CD4-positive, alpha-beta T cell treated with Interleukin-1 beta for 1 hour (primary cell): ENCODE measurements at places on chromosomes 4 and X.
A peak's percentile ranks its signal among the peaks of the same experiment; 100 is the strongest.

- no peak for DNase-seq
These were observed 123.2 kb upstream of the BANK1 start for GRCh38 chr4:101667348-101667747.

GRCh38 chr4:105895583-105896460 lies 551 bp downstream of the NPNT start:
- no peak for DNase-seq

DNA sequence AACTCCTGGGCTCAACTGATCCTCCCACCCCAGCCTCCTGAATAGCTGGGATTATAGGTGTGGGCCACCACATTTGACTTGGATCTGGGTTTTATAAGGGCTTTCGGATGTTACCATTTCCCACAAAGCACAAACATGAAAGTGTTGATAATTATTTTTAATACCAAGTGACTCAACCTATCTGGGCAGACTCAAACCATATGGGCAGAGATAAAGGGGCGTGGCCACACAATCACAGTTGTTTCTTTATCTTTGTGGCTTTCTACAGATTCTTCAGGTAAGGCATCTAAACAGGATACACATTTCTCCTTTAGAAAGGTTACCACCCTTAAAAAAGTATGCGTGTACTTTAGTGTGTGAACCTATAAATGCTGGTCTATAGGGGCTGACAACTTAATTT lies 122.5 kb downstream of the ZNF827 start:
- DNase-seq = no peak

DNA sequence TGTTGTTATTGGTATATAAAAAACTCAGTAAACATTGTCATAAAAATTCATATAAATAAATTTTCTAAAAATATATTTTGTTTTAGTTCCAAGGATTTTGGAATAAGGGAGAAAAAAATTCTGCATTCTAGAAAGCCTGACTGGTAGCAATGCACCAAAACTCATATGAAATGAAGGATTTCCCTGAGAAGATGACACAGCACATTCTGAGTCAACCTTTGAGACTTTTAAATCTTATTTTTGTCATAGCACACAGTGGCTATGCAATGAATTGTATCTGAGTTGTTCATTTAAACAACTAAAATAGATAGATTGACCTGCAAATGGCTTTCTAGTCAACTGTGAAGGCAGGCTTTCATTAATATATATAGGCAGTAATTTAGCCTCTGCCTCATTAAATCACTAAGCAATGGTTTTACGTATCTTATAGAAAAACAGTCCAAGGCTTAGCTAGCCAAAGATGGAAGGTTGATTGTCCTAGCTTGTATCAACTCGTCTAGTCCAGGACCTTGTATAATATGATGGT lies 239.1 kb upstream of the NEIL3 start:
- DNase-seq = no peak

DNA sequence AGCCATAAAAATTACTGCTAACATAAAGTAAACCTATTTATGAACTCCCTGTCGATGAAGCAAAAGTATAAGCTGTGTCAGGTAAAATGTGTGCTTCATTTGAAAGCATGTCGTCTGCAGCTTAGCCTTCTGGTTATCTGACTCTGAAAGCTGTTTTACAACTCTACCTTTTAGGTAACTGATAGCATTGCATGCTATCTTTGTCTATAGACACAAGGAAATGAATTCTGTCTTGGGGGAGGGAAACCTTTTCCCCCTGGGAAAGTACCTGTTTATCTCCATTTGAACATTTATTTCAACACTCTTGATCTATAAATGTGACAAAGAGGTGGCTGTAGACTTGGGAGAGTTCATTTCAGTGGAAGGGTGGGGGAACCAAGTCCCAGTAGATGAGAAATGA lies 51.4 kb downstream of the RAB40A start:
- DNase-seq = no peak

DNA sequence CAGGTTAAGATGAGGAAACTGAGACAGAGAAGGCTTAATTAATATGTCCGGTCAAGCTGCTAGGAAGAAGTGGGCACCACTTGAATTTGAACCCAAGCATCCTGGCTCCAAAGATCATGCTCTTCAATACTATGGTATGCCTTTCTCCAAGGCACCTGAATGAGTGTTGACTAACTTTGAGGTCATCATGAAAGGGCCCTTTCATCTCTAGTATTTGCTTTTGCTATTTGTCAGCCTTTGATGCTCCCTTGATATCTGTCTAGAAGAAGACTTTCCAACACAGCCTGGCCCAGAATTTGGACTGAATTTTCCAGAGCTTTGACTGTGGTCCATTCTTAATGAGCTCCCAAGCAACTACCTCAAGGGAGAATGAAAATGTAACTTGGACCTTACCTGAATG lies 179.1 kb upstream of the DKK2 start:
- DNase-seq = no peak

GRCh38 chrX:45400027-45400779 lies 199.5 kb upstream of the DIPK2B start:
- no peak for DNase-seq

DNA sequence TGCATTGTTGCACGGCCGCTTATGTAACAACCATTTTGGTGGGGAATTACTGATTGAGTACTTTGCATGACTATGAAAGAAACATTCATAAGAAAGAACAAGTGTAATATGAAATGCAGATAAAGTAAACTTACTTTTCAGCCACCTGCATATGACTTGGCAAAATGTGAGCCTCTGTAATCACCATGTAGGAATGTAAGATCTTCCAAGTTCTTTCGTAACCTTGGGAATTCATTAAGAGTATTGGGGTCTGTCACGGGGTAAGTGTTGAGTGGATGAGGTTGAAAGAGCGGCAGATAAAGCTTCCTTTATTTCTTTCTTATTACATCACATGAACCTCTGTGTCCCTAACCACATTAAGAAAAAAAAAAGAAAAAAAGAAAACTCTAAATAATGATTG lies 348.5 kb upstream of the NR3C2 start:
- no peak for DNase-seq

- no peak for DNase-seq
These were observed 11.1 kb downstream of the LEF1 start for GRCh38 chr4:108157655-108158054.

DNA sequence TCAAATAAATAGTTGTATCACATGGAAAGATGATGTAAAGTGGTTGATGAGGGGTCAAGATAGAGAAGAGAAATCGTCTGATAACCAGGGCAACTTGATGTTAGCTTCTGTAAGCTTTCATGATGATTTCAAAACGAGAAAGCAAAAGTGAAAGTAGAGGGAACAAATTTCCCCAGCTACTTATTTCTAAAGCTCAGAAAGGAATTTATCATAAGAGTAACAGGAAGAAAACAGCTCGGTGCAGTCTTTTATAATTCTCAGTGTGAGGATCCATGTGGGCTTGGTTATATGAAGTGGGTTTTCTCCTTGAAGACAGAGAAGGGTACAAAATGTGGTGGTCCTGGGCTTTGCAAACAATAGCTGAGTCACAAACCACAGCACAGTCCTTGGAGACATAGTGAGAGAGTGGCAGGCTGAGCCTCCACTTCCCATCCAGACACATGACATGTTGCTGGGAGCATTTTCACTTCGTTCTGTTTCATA lies 32.1 kb upstream of the GLRA2 start:
- DNase-seq = peak; percentile 20

- DNase-seq = no peak
These were observed 139.9 kb downstream of the HDX start for GRCh38 chrX:84362184-84362838.

DNA sequence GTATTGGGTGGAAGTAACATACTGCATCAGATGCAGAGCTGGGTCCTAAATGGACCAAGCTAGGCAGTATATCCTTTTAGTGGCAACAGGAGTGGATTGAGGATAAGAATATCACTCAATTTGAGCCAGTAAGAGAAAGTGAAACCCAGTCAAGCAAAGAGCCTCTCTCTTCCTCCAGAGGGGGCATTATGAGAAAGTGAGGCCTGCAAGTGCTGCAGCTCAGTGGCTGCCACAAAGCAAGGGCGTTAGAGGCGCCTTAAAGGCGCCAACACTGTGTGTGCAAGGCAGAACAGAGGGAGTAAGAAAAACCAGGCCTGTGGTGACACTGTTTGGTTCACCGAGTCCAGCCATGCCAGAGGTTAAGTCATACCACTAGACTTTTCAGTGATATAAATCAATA lies 17.5 kb downstream of the STX18 start:
- DNase-seq = peak; percentile 61

- DNase-seq = no peak
These were observed 115.0 kb downstream of the CEP44 start for GRCh38 chr4:174398728-174399127.

- no peak for DNase-seq
These were observed 57.0 kb downstream of the HPGDS start for GRCh38 chr4:94285666-94286065.

DNA sequence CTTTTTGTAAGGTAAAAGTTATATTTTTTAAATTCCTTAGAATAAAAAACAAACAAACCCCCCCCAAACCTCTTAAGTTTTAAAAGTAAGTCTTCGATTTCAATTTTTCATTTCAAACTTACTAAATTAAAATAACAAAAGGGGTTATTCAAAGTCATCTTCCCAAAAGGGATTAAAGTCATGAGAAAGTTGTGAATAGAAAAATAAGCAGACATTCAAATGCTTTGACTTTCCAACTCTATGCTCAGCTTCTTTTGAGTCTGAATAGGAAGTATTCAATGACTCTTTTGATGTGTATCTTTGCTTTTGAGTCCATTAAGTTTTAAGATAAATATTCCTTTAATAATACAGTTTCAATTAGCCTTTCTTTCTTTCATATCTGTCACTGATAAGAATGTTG lies 138.3 kb downstream of the GRIA2 start:
- DNase-seq = no peak

- DNase-seq = no peak
These were observed 537.5 kb upstream of the SPANXN1 start for GRCh38 chrX:144709841-144710240.

DNA sequence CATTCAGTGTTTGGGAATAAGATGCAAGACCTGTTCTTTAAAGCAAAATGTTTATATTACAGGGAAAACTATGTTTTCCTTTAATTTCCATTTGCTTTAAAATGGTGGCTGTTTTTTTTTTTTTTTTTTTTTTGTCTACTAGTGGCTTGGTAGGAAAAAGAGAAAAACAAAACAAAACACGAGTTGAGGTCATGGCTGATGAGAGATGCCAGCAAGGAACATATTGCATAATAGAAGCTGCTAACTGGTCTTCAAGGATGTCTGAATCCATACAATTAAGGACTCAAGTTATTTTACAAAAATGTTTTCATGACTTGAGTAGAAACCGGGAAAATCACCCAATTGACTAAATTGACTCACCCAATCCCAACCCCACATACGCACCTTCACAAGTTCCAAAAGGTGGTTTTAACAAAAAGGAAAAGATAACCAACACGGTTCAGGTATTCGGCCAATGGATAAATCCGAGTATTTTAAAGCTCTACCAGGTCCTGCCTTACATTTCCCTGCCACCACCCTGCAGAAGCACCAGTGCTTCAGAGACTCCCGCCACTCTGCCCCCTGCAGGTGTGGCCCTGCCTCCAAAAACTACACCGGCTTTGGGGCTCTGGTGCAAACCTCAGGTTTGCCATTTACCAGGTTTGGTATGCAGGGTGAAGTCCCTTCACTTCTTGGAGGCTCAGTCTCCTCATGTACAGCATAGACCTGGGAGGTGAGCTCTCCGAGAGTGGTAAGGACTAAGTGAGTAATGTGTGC lies 27.1 kb downstream of the PIR start:
- no peak for DNase-seq

DNA sequence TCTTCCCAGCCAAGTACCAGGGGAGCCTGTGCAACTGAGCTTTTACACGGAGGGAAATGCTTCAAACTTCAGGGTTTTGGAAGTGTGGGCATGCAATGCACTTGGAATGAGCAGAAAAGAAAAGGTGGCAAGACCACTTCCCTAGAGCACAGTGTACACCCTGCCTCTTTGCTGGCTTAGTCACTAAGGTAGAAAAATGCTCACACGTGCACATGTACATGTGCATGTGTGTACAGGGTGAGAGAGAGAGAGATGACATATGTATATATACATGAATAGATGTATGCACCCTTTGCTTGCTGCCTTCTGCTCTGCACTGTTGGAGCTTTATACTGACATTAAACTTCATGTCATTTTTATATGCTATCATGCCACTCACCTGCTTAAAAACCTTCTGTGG lies 7.9 kb upstream of the KLF3 start:
- DNase-seq = no peak

GRCh38 chrX:115047715-115048114 lies 30.3 kb upstream of the IL13RA2 start:
- DNase-seq = no peak

DNA sequence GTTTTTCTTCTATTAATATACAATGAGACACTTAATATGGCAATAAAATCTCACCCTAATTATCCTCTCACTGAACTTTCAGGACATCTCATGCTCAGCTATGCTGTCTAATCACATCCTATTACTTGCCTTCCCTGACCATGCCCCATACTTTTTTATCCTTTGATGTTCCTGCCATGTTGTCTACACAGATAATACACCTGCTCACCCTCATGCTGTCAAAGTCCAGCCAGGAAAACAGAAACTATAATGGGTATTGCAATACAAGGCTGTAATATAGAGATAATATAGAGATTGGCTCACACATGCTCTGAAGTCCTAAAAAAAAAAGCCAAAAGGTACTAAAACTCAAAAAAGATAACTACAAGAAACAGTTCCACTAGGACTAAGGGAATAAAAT lies 305.4 kb downstream of the PRDM5 start:
- no peak for DNase-seq

DNA sequence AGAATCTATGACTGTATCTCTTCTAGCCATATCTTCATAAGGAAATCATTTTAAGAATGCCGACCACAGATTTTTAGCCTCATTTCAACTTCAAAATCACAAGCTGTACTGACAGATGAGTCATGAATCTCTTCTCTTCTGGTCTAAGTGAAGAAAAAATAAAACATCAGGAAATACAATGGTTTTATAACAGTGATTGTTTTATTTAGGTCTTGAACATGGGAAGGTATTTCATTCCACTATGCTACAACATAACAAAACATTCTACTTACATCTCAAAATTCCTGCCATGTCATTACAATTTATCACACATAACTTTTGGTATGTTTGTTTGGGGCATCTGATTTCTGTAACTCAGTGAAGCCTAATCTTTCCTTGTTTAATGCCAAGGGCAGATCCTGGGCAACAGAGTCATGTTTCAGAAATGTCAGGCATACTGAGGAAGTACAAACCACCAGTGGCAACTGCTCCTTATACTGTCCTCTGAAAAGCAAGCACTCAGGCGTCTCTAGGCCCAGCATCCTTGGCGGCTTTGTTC lies 325.0 kb downstream of the PDHA2 start:
- DNase-seq = no peak

GRCh38 chr4:100986360-100986868 lies 360.9 kb downstream of the PPP3CA start:
- no peak for DNase-seq

GRCh38 chr4:101259876-101260275 lies 87.5 kb downstream of the PPP3CA start:
- no peak for DNase-seq
